Activated B cell treated with CpG ODN at 0.5 μM for 24 hours (primary cell): ENCODE measurements at places on chromosomes 7 and 10.

DNA sequence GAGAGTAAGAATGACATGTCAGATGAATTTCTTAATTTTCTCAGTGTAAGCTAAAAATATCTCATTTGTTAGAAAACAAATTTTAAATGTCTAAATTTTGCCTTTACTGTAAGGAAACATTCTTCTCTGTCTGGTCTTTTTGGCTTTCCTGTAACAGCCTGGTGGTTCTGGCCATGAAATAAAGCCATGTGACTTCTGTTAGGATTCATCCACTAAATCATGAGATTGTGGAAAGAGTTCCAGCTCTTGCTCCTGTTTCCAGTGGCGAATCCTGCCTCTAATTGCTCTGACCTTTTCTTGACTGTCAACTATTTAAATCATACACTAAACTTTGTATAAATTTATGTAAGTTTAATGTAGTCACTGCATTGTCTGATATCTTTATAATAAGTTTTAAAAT is 398.5 kb upstream of the AKR1E2 start:
- H3K27ac ChIP-seq: no peak overlapping the region
- no peak for DNase-seq
- no peaks in the 10 kb centered on the region for H3K36me3 ChIP-seq
- no peaks in the 10 kb centered on the region for H3K4me1 ChIP-seq
- no peaks in the 10 kb centered on the region for H3K27me3 ChIP-seq

- H3K4me1 ChIP-seq: peaks cover 55% of the 10 kb centered on the region
- no peak overlapping the region for H3K27ac ChIP-seq
- no peak for DNase-seq
- H3K36me3 ChIP-seq: peaks cover 7% of the 10 kb centered on the region
- no peak overlapping the region for H3K4me3 ChIP-seq
These were observed 20.3 kb downstream of the SMURF1 start for GRCh38 chr7:99123571-99124033.

GRCh38 chr10:123583639-123584418 is 82.3 kb upstream of the GPR26 start:
- H3K4me1 ChIP-seq: no peaks in the 10 kb centered on the region
- no peak overlapping the region for H3K4me3 ChIP-seq
- no peak overlapping the region for H3K27ac ChIP-seq
- peaks cover 41% of the 10 kb centered on the region for H3K27me3 ChIP-seq

DNA sequence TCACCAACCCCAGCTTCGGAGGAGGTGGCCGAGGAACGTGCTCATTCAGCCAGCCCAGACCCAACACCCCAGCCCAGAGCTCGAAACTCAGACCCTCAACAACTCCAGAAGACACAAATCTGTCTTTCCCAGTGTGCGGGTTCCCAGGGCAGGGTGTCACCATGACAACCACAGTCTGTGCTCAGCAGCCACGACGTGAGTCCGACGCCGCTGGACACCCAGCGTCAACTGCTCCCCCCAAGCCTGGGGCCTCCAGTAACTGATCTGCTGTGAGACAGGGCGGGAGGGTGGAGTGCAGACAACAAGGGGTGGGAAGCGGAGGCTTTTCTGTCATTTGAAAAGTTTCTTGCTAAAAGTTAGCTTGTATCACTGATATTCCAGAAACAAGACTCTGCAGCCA is 167.2 kb downstream of the MAD1L1 start:
- no peak overlapping the region for H3K27ac ChIP-seq
- no peak overlapping the region for H3K4me3 ChIP-seq
- DNase-seq: no peak
- H3K4me1 ChIP-seq: peaks cover 44% of the 10 kb centered on the region
- H3K27me3 ChIP-seq: no peaks in the 10 kb centered on the region
- H3K36me3 ChIP-seq: peaks cover 8% of the 10 kb centered on the region

DNA sequence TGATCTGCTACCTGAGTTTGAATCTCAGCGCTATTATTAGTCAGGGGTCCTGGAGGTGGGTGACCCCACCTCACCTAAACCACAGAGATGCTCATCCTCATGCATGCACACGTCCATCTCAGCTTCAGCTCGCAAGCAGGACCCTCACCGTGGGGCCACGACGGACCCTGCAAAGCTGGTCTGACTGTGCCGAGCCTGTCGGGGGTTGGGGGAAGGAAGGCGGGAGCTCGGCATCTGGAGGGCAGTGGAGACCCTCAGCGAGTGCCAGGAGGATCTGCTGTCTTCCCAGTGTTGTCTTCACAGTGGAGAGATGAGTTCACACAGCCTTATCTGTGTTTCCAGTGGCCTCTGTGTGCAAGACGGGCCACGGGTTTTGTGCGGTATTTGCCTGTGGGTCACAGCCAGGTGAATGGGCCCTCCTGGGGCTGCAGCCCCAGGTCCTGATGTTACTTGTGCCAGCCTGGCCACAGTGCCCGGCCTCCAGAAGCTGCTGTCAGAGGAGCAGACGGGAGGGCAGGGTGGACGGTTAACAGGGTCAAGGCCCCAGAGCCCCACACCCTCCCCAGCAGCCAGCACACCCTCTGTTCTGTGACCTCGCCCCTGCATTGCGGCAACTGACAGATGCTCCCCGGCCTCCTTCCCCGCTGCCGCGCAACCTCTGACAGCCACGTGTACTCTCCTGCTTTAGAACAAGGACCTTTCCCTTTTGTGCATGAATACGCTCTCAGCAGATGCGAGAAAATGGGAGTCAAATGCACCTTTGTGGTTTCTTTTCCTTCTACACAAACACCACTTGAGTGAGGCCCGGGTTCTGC is 528.8 kb downstream of the DNAJB6 start:
- H3K4me3 ChIP-seq: no peak overlapping the region
- no peaks in the 10 kb centered on the region for H3K36me3 ChIP-seq
- H3K27me3 ChIP-seq: no peaks in the 10 kb centered on the region
- no peaks in the 10 kb centered on the region for H3K4me1 ChIP-seq
- no peak overlapping the region for H3K27ac ChIP-seq

- no peak overlapping the region for H3K27ac ChIP-seq
- DNase-seq: no peak
- H3K4me3 ChIP-seq: no peak overlapping the region
These were observed 52.1 kb upstream of the PLXDC2 start for GRCh38 chr10:19764111-19764510.

GRCh38 chr7:27709137-27710075 is 30.6 kb upstream of the TAX1BP1 start:
- H3K27ac ChIP-seq: no peak overlapping the region
- H3K4me1 ChIP-seq: peaks cover 5% of the 10 kb centered on the region
- no peaks in the 10 kb centered on the region for H3K36me3 ChIP-seq
- peaks cover 10% of the 10 kb centered on the region for H3K27me3 ChIP-seq
- DNase-seq: no peak

DNA sequence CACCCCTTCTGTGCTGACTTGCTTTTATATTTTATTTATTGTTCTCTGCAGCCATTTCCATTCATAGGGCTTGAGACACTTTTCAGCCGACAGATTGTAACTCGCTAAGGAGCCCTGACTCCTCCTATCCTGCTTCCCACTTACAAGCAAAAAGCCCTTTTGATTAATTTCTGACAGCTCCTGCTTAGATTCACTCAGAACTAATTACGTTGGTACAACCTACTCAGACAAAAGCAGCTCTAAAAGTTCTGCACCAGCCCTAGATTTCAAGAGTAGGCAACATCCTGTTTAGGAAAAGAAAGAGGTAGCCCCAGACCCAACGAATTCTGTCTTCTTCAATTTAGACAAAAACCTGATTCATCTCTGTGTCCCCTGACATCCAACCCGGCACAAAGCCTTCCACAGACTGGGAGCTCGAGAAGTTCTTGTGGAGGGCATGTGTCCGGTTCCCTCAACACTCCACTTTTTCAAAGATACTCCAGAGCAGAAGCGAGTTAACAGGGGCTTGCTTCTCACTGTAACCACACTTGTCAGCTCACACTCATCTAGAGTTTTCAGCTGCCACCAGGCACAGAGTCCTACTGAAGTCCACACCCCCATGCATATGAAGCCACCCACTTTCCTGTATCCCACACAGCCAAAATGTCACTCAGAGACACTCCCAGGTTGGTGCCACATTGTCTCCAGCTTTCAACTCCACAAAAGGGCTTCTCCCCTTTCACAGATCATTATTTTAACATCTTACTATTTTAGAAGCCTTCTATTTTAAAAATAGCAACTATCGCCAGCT is 113.6 kb upstream of the NFE2L3 start:
- H3K27me3 ChIP-seq: peaks cover 30% of the 10 kb centered on the region
- H3K4me1 ChIP-seq: no peaks in the 10 kb centered on the region
- no peak for DNase-seq
- H3K27ac ChIP-seq: no peak overlapping the region
- no peaks in the 10 kb centered on the region for H3K36me3 ChIP-seq

DNA sequence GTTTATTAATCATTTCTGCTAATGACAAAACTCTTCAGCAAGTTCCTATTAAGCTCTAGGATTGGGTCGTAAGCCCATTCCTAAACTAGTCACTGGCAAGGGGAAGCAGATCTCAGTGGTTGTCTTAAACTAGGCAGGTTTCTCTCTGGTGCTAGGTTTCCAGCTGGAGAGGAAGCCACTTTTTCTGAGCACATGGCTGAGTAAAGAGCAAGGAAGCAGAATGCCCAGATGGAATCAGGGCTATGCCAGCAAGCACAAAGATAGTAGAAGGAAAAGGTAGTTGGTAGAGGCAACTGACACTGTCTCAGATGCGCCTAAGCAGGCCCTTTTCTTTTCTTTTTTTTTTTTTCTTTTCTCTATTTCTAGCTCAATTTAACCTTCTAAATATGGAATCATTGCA is 224.9 kb downstream of the EXOC4 start:
- H3K27me3 ChIP-seq: no peaks in the 10 kb centered on the region
- H3K27ac ChIP-seq: no peak overlapping the region
- peaks cover 7% of the 10 kb centered on the region for H3K4me1 ChIP-seq
- no peak for DNase-seq
- peaks cover 54% of the 10 kb centered on the region for H3K36me3 ChIP-seq

DNA sequence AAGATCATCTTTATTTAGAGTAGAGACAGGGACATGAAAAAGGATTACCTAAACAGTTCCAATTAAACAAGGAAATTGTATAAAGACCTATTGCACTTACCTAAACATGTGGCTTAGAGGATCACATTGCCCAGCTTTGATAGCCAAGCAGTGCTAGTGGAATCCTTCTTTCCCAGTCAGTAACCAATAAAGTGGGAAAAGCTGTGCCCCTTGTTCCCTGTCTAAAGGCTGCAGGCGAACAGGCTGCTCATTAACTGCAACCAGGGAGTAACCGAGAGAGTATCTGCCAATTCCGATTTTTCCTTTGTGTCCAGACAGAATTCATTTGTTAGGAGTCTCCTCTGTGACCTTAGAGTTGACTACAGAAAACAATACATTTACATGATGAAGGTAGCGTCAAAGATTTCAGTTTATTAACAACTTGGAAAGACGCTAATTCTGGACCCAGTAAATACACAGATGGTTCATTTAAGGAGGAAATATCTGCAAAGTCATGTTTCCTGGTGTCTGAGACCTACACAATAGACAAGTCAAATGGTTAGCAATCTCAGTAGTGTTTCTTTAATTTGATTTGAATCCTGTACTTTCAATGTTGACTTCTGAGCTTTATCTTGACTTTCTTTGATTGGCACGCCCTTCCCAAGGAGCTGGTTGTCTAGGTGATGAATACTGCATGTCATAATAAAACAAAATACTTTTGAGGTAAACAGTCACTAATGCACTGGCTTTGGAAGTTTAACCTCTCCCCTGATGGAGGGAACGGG is 57.3 kb upstream of the MET start:
- H3K4me3 ChIP-seq: no peak overlapping the region
- no peaks in the 10 kb centered on the region for H3K4me1 ChIP-seq
- DNase-seq: no peak
- H3K27me3 ChIP-seq: peaks cover 32% of the 10 kb centered on the region

DNA sequence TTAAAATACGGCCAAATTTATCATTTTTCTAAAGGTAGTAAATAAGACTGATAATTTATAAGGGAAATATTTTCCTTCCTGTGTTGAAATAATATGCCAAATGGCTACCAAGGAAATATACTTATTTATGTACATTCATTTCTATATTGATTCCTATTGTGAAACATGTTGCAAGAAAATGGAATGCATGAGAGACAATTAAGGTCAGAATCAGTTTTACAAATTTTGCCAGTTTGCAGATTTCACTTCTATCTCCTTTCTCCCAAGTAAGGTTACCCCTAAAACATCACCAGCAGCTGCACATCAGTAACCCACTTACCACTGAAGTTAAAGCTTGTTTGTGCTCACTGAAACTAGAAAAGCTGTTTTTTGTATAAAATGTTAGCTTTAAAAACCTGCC is 19.2 kb upstream of the REEP3 start:
- no peak overlapping the region for H3K27ac ChIP-seq
- peaks cover 7% of the 10 kb centered on the region for H3K36me3 ChIP-seq
- peaks cover 31% of the 10 kb centered on the region for H3K4me1 ChIP-seq
- H3K27me3 ChIP-seq: no peaks in the 10 kb centered on the region
- no peak overlapping the region for H3K4me3 ChIP-seq

DNA sequence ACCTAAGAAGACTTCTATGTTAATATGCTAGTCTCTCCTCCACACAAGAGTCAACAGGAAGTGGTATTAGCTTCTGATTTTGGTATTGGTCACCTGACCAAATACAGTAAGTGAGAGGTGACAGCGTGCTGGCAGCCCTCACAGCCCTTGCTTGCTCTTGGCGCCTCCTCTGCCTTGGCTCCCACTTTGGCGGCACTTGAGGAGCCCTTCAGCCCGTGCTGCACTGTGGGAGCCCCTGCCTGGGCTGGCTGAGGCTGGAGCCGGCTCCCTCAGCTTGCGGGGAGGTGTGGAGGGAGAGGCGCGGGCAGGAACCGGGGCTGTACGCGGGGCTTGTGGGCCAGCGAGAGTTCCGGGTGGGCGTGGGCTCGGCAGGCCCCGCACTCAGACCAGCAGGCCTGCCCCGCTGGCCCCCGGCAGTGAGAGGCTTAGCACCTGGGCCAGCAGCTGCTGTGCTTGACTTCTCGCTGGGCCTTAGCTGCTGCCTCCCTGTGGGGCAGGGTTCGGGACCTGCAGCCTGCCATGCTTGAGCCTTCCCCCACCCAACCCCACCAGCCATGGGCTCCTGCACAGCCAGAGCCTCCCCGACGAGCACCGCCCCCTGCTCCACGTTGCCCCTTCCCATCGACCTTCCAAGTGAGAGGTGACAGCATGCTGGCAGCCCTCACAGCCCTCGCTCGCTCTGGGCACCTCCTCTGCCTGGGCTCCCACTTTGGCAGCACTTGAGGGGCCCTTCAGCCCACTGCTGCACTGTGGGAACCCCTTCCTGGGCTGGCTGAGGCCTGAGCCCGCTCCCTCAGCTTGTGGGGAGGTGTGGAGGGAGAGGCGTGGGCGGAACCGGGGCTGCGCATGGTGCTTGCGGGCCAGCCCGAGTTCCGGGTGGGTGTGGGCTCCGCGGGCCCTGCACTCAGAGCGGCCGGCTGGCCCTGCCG is 4.2 kb upstream of the ACSL5 start:
- H3K4me3 ChIP-seq: no peak overlapping the region
- no peak overlapping the region for H3K27ac ChIP-seq
- H3K36me3 ChIP-seq: no peaks in the 10 kb centered on the region
- no peaks in the 10 kb centered on the region for H3K27me3 ChIP-seq

GRCh38 chr7:151518105-151518946 is 1.4 kb downstream of the RHEB start:
- H3K27me3 ChIP-seq: no peaks in the 10 kb centered on the region
- DNase-seq: peak; percentile 33
- H3K4me3 ChIP-seq: peak overlapping the region; percentile 89
- H3K27ac ChIP-seq: peak overlapping the region; percentile 87

GRCh38 chr7:139896831-139897230 is 67.8 kb downstream of the TBXAS1 start:
- no peak for DNase-seq
- no peak overlapping the region for H3K4me3 ChIP-seq
- peaks cover 46% of the 10 kb centered on the region for H3K4me1 ChIP-seq
- no peaks in the 10 kb centered on the region for H3K27me3 ChIP-seq
- no peak overlapping the region for H3K27ac ChIP-seq
- no peaks in the 10 kb centered on the region for H3K36me3 ChIP-seq

GRCh38 chr7:134722786-134723322 is 56.6 kb upstream of the CALD1 start:
- H3K27ac ChIP-seq: no peak overlapping the region
- H3K27me3 ChIP-seq: no peaks in the 10 kb centered on the region
- no peaks in the 10 kb centered on the region for H3K4me1 ChIP-seq
- H3K36me3 ChIP-seq: no peaks in the 10 kb centered on the region
